ENCODE measurements at places on chromosomes 6 and 20. TPM values are rescaled to one million over a fixed set of nuclear protein-coding genes. Genes with fewer than 3 reads are reported as not detected.

Gene IL17A
- total RNA-seq, result not detected

Gene SPATA25
- total RNA-seq, result 4.7 TPM

Gene SYNDIG1
- 10.7 TPM for total RNA-seq

Gene NEURL2
- total RNA-seq, result 14.6 TPM

Gene OLIG3
- not detected for total RNA-seq

Gene CYP21A2
- total RNA-seq, result 0.64 TPM

Gene HTR1E
- 0.93 TPM for total RNA-seq

Gene SLC44A4
- total RNA-seq, result 28.4 TPM

Gene MOCS3
- total RNA-seq, result 6.0 TPM

Gene KCTD20
- total RNA-seq, result 51.4 TPM

Gene TBX18
- 16.4 TPM for total RNA-seq

Gene ARMC2
- 4.4 TPM for total RNA-seq

Gene HCRTR2
- 0.76 TPM for total RNA-seq

Gene NKX2-2
- total RNA-seq, result not detected

Gene SLC22A1
- total RNA-seq, result 1.3 TPM

Gene FAM83C
- total RNA-seq, result not detected
